Prostate gland (tissue), 2 donors: ENCODE measurements at places on chromosomes 5 and 9. TPM values are rescaled to one million over a fixed set of nuclear protein-coding genes. Genes with fewer than 3 reads are reported as not detected.

The DOK3 gene
- 5.0 TPM for total RNA-seq

The SGCD gene
- total RNA-seq = 3.6 TPM

The ALDH1B1 gene
- total RNA-seq = 42.5 TPM

The NIM1K gene
- total RNA-seq = 0.14 TPM

The FOXD4L3 gene
- not detected for total RNA-seq

The INSL4 gene
- not detected for total RNA-seq

The PCDHB7 gene
- total RNA-seq = 1.9 TPM

The NDFIP1 gene
- total RNA-seq = 134 TPM

The SLCO4C1 gene
- 0.14 TPM for total RNA-seq

The ADAMTS12 gene
- total RNA-seq = 3.7 TPM

The PNPLA7 gene
- total RNA-seq = 34.2 TPM

DNA sequence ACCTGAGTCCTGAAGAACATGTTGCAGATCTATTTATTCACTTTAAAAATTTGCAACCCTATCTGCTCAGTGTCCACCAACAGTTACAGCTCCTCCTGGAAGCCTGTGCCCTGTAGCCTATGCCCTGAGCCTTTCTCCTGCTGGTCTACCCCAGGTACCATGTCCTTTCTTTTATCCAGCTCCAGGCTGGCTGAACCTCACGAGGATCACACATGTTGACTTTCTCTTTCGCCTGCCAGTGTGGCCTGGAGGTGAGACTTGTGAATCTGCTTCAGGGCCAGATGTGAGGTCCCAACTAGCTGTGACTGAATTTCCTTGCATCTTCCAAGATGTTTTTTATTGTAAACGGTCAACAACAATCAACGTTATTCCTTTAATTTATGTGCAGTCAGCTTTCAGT is 70.7 kb downstream of the GDNF start:
- no peak for DNase-seq
- H3K4me3 ChIP-seq = no peak overlapping the region
- H3K4me1 ChIP-seq = no peaks in the 10 kb centered on the region
- no peak overlapping the region for H3K27ac ChIP-seq
- H3K27me3 ChIP-seq = no peaks in the 10 kb centered on the region

DNA sequence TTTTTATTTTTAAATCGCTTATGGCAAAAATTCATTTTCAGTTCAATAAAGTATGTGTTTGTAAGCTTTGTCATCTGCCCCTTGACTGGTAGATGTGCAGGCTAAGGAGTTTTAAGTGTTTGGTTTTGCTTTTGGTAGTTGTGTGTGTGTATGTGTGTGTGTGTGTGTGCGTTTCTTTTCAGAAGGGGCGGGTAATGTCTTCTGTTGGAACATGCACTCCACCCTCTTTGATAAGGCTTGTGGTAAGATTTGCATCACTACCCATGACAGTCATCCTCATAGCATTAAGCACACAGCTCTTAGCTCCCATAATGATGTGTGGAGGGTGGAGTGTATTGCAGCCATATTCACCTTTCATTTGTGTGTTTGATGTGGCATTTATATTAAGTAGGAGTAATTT is 92.1 kb upstream of the FSD1L start:
- H3K36me3 ChIP-seq = no peaks in the 10 kb centered on the region
- DNase-seq = no peak
- H3K27ac ChIP-seq = no peak overlapping the region
- no peaks in the 10 kb centered on the region for H3K4me1 ChIP-seq

- peaks cover 9% of the 10 kb centered on the region for H3K4me1 ChIP-seq
- no peaks in the 10 kb centered on the region for H3K27me3 ChIP-seq
- no peak overlapping the region for H3K27ac ChIP-seq
- DNase-seq = no peak
- H3K36me3 ChIP-seq = no peaks in the 10 kb centered on the region
- H3K4me3 ChIP-seq = no peak overlapping the region
Measured at GRCh38 chr9:131666774-131667173, 73.1 kb downstream of the RAPGEF1 start.

GRCh38 chr5:66829826-66830225 is 233.6 kb downstream of the MAST4 start:
- no peaks in the 10 kb centered on the region for H3K36me3 ChIP-seq
- no peaks in the 10 kb centered on the region for H3K27me3 ChIP-seq
- H3K4me3 ChIP-seq = no peak overlapping the region

GRCh38 chr9:136596630-136597031 is 50.8 kb upstream of the NOTCH1 start:
- DNase-seq = no peak
- H3K4me1 ChIP-seq = no peaks in the 10 kb centered on the region
- H3K4me3 ChIP-seq = no peak overlapping the region
- H3K27me3 ChIP-seq = no peaks in the 10 kb centered on the region
- no peak overlapping the region for H3K27ac ChIP-seq
- no peaks in the 10 kb centered on the region for H3K36me3 ChIP-seq

DNA sequence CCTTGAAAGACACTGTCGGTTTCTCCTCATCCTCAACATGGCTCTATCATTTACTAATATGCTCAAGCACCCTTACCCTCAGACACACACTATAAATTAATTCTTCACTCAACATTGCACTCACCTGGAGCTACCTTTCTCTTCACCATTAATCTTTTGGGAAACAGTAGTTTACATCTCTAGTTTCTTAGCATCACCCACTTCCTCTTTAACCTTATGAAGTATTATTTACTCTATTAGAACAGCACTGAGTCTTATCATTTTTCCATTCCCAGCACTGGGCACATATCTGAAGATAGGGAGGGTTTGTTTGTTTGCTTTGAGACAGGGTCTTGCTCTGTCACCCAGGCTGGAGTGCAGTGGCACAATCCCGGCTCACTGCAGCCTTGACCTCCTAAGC is 213.5 kb downstream of the SMARCA2 start:
- no peaks in the 10 kb centered on the region for H3K36me3 ChIP-seq
- DNase-seq = no peak
- H3K27ac ChIP-seq = no peak overlapping the region
- H3K27me3 ChIP-seq = no peaks in the 10 kb centered on the region
- H3K4me3 ChIP-seq = no peak overlapping the region

GRCh38 chr9:132708769-132709430 is 38.6 kb downstream of the GTF3C4 start:
- H3K36me3 ChIP-seq = no peaks in the 10 kb centered on the region
- no peak overlapping the region for H3K27ac ChIP-seq
- no peak for DNase-seq
- H3K4me3 ChIP-seq = no peak overlapping the region
- no peaks in the 10 kb centered on the region for H3K27me3 ChIP-seq

DNA sequence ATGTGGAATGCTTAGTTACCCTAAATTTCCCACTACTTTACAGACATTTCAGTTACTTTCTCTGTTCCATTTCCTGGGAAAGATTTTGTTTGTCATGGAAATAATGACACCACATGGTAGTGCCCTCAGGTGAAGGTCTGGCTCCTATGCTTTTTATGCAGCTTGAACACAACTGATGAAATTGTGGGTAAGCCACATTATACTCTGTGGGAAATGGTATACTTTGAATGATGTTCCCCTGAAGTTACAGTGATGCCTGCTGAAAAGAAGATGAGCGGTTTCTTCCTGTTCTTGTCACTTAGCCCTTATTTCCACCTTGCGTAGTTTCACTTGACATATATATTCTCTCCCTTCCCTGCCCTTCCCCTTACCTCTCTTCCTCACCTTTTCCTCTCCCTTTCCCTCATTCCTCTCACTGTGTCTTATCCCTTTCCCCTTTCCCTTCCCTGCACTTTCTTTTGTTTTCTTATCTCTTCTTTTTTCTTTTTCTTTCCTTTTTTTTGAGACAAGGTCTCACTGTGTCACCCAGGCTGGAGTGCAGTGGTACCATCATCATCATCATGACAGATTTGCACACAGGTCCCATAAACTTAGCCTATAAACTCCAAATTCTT is 280.8 kb upstream of the IL12B start:
- no peak for DNase-seq
- H3K27me3 ChIP-seq = no peaks in the 10 kb centered on the region
- no peak overlapping the region for H3K4me3 ChIP-seq
- no peaks in the 10 kb centered on the region for H3K36me3 ChIP-seq
- H3K27ac ChIP-seq = no peak overlapping the region

DNA sequence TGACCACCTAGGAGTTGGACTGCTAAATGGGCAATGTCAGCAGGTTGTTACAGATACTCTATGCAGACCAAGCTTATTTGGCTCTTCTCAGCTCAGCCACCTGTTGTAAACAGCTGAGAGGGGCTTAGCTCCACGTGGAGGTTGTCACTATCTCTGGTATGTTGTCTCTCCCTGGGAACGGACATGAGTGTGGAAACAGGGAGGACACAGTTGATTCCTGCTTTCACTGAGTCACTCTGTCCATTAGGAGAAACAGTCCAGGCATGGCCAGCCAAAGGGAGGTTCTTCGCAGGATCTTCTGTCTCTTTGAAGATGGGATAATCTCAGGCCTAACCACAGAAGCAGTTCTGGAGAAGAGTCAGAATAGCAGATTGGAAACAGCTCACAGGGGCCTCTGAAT is 121.2 kb downstream of the PALM2AKAP2 start:
- no peak overlapping the region for H3K27ac ChIP-seq
- H3K36me3 ChIP-seq = no peaks in the 10 kb centered on the region
- no peak for DNase-seq
- H3K4me1 ChIP-seq = no peaks in the 10 kb centered on the region

DNA sequence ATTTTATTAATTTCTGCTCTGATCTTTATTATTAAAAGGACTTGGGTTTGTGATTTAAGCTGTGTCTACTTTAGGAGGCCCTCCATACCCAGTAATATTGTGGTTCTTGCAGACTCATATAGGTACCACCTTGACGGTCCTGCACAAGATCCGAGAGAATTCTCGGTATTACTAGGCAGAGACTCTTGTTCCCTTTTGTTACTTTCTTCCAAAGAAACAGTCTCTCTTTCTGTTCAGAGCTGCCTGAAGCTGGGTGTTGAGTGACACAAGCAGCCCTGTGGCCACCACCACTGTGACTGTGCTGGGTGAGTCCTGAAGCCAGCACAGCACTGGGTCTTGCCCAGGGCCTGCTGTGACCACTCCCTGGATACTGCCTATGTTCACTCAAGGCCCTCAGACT is 666.6 kb downstream of the SEMA5A start:
- H3K27me3 ChIP-seq = no peaks in the 10 kb centered on the region
- no peaks in the 10 kb centered on the region for H3K4me1 ChIP-seq
- no peak overlapping the region for H3K4me3 ChIP-seq
- DNase-seq = no peak

DNA sequence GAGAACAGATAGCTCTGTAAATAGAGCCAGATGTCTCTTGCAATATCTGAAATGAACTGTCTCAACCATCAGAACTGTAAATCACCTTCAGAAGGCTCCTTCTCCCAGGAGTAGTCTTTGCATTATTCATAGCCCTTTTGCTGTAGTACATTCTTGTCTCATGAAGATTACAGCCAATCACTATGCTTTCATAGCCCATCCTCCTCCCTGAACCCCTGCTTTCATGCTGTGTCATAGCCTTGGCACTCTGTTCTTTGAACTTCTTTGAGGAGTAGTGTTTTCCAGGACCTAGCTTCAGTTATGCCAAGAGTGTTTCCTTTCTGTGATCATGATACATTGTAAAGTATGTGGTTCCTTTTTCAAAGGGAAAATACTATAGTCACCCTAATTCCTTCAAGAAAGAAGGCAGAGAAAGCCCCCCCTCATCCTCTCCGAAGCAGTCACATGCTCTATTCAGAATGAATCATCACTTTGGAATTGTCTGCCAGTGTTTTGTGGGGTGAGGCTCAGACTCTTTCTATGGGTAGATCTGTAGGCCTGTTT is 61.1 kb downstream of the GRIA1 start:
- H3K36me3 ChIP-seq = no peaks in the 10 kb centered on the region
- no peak overlapping the region for H3K4me3 ChIP-seq
- no peaks in the 10 kb centered on the region for H3K4me1 ChIP-seq
- no peaks in the 10 kb centered on the region for H3K27me3 ChIP-seq
- H3K27ac ChIP-seq = no peak overlapping the region
- DNase-seq = no peak

DNA sequence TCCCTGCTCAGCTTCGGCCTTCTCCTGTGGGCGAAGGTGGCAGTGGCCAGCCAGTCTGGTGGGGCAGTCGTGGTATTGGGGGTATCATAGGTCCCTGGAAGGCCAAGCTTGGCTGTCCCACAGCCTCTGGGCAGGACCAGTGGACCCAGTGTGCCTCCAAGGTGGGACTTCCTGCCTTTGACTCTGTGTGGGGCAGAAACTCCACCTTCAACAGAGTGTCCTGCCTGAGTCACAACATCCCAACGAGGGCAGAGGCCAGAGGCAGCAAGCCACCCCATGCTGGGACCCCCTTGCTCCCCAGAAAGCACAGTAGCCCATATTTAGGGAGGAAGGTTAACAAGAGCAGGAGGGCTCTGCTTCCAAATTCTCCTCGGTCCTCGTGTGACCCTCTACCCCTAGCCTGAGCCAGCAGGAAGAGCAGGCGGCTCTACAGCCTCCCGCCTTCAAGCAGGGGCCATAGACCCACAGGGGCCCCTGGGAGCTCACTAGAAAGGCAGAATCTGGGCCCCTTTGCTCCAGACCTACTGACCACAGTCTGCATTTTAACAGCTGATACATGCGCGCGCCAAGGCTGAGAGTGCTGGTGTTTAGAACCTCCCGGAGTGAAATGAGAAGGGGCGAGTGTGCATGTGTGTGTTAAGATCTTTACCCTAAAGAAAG is 51.6 kb upstream of the FUBP3 start:
- no peaks in the 10 kb centered on the region for H3K27me3 ChIP-seq
- H3K27ac ChIP-seq = no peak overlapping the region
- no peaks in the 10 kb centered on the region for H3K4me1 ChIP-seq
- DNase-seq = no peak

GRCh38 chr9:131590449-131590848 is 45.1 kb downstream of the PRRT1B start:
- peaks cover 7% of the 10 kb centered on the region for H3K36me3 ChIP-seq
- H3K27ac ChIP-seq = no peak overlapping the region
- H3K4me1 ChIP-seq = no peaks in the 10 kb centered on the region
- H3K27me3 ChIP-seq = no peaks in the 10 kb centered on the region
